ENCODE measurements at places on chromosomes 13 and 19. TPM values are rescaled to one million over a fixed set of nuclear protein-coding genes. Genes with fewer than 3 reads are reported as not detected.
A peak's percentile ranks its signal among the peaks of the same experiment; 100 is the strongest.

- H3K27me3 ChIP-seq, result no peaks in the 10 kb centered on the region
- no peaks in the 10 kb centered on the region for H3K4me1 ChIP-seq
- no peak for DNase-seq
- H3K27ac ChIP-seq, result no peak overlapping the region
These were observed 8.7 kb downstream of the TNFSF9 start for GRCh38 chr19:6539514-6539913.

DNA sequence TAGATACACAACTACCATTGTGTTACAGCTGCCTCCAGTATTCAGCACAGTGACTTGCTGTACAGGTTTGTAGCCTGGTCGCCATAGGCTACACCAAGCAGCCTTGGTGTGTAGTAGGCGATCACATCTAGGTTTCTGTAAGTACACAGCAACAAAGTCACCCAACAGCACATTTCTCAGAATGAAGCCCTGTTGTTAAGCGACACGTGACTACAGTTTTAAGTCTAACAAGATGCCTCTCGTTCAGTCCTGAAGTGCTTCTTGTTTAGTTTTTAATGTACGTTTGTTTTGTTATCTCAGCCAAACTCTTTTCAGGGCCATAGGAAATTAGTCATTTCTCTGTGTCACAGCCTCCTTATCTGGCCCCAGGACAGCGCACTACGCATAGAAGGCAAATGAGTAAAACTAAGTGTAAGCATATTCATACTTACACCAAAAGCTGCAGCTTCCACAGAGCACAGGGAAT is 50.0 kb upstream of the GPR183 start:
- no peak overlapping the region for H3K4me3 ChIP-seq
- H3K36me3 ChIP-seq, result no peaks in the 10 kb centered on the region
- no peaks in the 10 kb centered on the region for H3K27me3 ChIP-seq
- peak overlapping the region; percentile 58 for H3K27ac ChIP-seq
- no peak for DNase-seq
- no peaks in the 10 kb centered on the region for H3K4me1 ChIP-seq

- H3K36me3 ChIP-seq, result no peaks in the 10 kb centered on the region
- H3K27ac ChIP-seq, result no peak within 1 kb of the TSS
- peak within 1 kb of the TSS; percentile 58 for H3K4me3 ChIP-seq
- H3K27me3 ChIP-seq, result no peaks in the 10 kb centered on the region
- no peaks in the 10 kb centered on the region for H3K4me1 ChIP-seq
These were observed at the start of gene IL17D for GRCh38 chr13:20702915-20703779. Gene IL17D (plus strand): TSS chr13:20703699. CDS start chr13:20704002, 303 bp downstream.

DNA sequence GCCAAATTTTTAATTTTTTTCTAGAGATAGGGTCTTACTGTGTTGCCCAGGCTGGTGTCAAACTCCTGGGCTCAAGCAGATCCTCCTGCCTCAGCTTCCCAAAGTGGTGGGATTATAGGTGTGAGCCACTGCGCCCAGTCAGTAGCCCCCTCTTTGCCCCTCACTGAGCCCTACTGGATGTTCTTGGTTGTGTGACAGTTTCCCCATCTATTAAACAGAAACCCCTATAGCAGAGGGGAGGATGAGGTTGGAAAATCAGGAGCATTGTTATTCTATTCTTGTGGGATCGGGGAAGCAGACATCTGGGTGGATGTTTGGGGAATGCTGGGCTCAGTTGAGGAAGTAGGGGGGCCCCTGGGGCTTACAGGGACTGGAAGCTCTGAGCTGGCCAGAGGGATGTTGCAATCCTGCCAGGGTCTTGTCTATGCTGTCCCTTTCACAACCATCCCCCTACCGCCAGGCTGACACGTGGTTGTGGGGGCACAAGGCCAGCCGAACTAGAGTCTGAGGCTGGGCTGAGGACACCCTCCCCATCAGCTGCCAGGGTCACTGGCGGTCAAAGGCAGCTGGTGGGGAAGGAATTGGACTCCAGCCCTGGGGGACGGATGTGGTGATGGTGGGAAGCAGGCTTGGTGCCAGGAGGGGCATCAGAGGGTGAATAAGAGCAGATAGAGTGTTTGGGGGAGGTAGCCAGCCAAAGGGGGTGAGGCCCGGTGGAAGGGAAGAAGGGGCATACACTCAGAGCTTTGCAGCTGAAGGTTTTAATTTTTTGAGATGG is 10.9 kb downstream of the APOC1 start:
- no peaks in the 10 kb centered on the region for H3K36me3 ChIP-seq
- H3K27ac ChIP-seq, result peak overlapping the region; percentile 13
- peak; percentile 68 for DNase-seq

- DNase-seq, result no peak
- H3K4me3 ChIP-seq, result no peak overlapping the region
- no peaks in the 10 kb centered on the region for H3K27me3 ChIP-seq
- H3K4me1 ChIP-seq, result no peaks in the 10 kb centered on the region
- no peak overlapping the region for H3K27ac ChIP-seq
- H3K36me3 ChIP-seq, result no peaks in the 10 kb centered on the region
These were observed 16.5 kb downstream of the C2CD4C start for GRCh38 chr19:392375-392970.

DNA sequence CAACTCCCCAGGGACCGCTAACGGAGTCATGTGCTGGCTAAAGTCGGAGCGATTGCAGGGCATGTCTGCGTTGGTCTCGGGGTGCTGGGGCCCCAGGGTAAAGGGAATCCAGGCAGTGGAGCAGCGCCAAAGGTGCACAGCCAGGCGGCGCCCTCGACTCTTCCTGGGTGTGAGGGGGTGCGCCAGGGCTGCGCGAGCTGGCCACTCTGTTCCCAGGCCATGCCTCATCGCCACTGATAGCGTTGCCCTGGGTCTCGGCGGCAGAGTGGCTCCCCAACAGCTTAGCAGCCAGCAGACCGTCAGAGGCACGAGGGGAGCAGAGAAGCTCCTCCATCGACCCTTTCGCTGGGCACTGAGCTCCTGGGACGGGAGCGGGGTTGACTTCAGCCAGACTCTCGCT is 152.7 kb downstream of the B3GLCT start:
- H3K27ac ChIP-seq, result no peak overlapping the region
- no peak overlapping the region for H3K4me3 ChIP-seq
- no peaks in the 10 kb centered on the region for H3K4me1 ChIP-seq
- no peaks in the 10 kb centered on the region for H3K36me3 ChIP-seq

- DNase-seq, result no peak
- H3K4me1 ChIP-seq, result no peaks in the 10 kb centered on the region
- H3K4me3 ChIP-seq, result no peak overlapping the region
- no peaks in the 10 kb centered on the region for H3K27me3 ChIP-seq
These were observed 1.3 kb downstream of the ZNF134 start for GRCh38 chr19:57615346-57615745.

DNA sequence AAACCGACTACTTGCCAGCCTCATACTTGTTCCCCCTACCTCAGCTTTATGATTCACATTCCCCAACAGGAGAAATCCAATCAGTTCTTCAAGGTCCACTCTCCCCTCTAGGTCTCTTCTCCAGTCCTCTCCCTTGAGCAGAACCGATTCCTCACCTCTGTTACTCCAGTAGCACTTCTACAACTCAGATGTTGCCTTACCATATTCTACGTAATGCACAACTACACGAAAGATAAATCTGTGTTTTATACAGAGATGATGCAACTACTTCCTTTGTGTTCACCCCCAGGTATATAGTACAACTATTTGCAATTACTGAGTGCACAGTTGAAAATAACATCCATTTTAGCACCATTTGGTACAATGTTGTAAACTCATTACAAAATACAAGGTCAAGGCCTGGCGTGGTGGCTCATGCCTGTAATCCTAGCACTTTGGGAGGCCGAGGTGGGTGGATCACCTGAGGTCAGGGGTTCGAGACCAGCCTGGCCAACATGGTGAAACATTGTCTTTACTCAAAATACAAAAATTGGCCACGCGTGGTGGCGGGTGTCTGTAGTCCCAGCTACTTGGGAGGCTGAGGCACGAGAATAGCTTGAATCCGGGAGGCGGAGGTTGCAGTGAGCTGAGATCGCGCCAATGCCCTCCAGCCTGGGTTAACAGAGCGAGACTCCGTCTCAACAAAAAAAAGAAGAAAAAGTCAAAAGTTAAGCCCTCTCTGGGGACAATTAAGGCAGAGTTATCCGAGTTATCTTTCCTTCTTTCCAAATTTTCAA is 2.8 kb upstream of the WBP4 start:
- DNase-seq, result no peak
- H3K27me3 ChIP-seq, result no peaks in the 10 kb centered on the region
- H3K36me3 ChIP-seq, result no peaks in the 10 kb centered on the region
- peak overlapping the region; percentile 64 for H3K4me3 ChIP-seq

- H3K4me1 ChIP-seq, result no peaks in the 10 kb centered on the region
- DNase-seq, result no peak
- no peaks in the 10 kb centered on the region for H3K36me3 ChIP-seq
- H3K27me3 ChIP-seq, result no peaks in the 10 kb centered on the region
These were observed 54.0 kb upstream of the TNFRSF19 start for GRCh38 chr13:23516190-23516589.

DNA sequence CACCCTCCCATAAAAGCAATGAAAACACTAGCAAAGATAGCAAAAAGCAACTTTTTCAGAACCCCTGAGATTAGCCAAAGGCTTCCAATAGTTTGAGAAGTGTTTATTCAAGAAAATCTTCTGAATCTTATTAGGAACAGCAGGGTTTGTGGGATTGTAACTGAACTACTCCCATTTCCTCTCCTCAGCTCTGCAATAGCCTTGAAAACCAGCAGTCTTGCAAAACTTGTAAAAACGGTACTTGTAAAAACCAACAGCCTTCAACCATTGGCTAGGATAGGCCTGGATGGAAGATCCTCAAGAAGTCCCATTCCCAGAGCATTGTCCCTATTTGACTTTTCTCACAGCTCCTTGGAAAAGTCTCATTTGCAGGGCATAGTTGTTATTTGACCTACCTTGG is 12.1 kb downstream of the RNASEH2B start:
- H3K27ac ChIP-seq, result no peak overlapping the region
- H3K4me3 ChIP-seq, result no peak overlapping the region
- H3K4me1 ChIP-seq, result no peaks in the 10 kb centered on the region
- H3K27me3 ChIP-seq, result no peaks in the 10 kb centered on the region
- H3K36me3 ChIP-seq, result no peaks in the 10 kb centered on the region

- H3K4me1 ChIP-seq, result no peaks in the 10 kb centered on the region
- DNase-seq, result no peak
- no peaks in the 10 kb centered on the region for H3K36me3 ChIP-seq
- H3K4me3 ChIP-seq, result no peak overlapping the region
- H3K27me3 ChIP-seq, result no peaks in the 10 kb centered on the region
- no peak overlapping the region for H3K27ac ChIP-seq
These were observed 42.9 kb upstream of the URAD start for GRCh38 chr13:28031220-28031895.

GRCh38 chr19:1232652-1233072 is 5.1 kb downstream of the CBARP start:
- no peak overlapping the region for H3K4me3 ChIP-seq
- H3K27ac ChIP-seq, result no peak overlapping the region
- H3K36me3 ChIP-seq, result no peaks in the 10 kb centered on the region
- peaks cover 17% of the 10 kb centered on the region for H3K4me1 ChIP-seq
- H3K27me3 ChIP-seq, result peaks cover 37% of the 10 kb centered on the region

GRCh38 chr13:105127732-105128131 is 1407.7 kb downstream of the EFNB2 start:
- no peaks in the 10 kb centered on the region for H3K36me3 ChIP-seq
- no peak overlapping the region for H3K27ac ChIP-seq
- H3K4me1 ChIP-seq, result no peaks in the 10 kb centered on the region
- H3K27me3 ChIP-seq, result no peaks in the 10 kb centered on the region

GRCh38 chr19:57682226-57682766 is 519 bp downstream of the ZNF551 start:
- H3K27ac ChIP-seq, result no peak overlapping the region
- H3K4me3 ChIP-seq, result peak overlapping the region; percentile 91
- peaks cover 7% of the 10 kb centered on the region for H3K4me1 ChIP-seq
- peaks cover 15% of the 10 kb centered on the region for H3K36me3 ChIP-seq
- no peak for DNase-seq

DNA sequence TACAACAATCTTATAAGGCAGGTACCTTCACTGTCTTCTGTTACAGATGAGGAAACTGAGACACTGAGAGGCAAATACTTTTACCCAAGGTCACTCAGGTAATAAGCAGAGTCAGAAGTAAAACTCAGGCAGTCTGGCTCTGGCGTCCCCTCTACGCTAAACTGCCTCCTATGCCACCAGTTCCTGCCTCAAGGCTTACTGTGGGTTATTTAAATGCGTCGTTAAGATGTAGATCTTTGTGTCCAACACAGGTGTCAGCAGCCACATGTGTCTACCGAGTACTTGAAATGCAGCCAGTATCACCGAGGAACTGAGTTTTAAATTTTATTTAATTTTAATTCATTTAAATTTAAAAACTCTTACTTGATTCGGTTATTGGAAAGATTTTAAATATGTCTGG is 1.9 kb downstream of the HAS1 start:
- no peaks in the 10 kb centered on the region for H3K4me1 ChIP-seq
- no peak overlapping the region for H3K27ac ChIP-seq
- no peak for DNase-seq
- H3K4me3 ChIP-seq, result no peak overlapping the region

- no peaks in the 10 kb centered on the region for H3K36me3 ChIP-seq
- no peak for DNase-seq
- H3K4me1 ChIP-seq, result no peaks in the 10 kb centered on the region
These were observed 45.1 kb downstream of the DCLK1 start for GRCh38 chr13:36086117-36086516.

DNA sequence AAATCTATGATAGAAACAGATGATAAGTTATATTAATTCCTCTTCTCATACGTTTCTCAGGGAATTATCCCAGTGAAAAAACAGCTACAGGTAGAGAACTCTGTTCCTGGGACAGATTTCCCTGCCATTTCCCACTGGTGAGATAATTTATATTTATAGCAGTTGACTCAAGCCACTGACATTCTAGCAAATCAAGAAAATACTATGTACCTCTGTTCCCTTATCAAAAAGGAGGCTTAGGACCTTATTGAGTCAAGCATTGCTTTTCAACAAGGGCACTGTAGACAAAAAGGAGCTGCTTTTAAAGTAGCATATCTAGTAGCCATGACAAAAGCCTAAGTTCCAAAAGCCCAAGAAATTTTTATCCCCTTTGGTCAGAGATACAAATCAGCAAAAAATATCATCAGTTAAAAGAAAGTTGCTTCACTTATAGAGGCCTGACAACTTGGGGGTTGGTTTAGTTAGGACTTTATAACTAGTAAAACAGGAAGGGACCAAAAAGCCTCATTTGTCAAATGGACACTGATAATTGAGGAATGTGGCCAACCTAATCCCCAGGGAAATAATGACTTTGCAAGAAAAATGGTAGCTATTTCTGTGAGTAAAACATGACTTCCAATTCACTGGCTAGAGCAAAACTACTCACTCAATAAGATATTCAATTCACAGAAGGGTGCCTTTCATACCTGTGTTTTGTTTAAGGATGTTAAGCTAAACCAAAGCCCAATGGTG is 652.5 kb downstream of the SLITRK1 start:
- H3K4me1 ChIP-seq, result no peaks in the 10 kb centered on the region
- no peaks in the 10 kb centered on the region for H3K27me3 ChIP-seq
- H3K4me3 ChIP-seq, result no peak overlapping the region
- H3K27ac ChIP-seq, result no peak overlapping the region

GRCh38 chr19:10751109-10751953 is 33.5 kb downstream of the DNM2 start:
- H3K4me3 ChIP-seq, result no peak overlapping the region
- peaks cover 40% of the 10 kb centered on the region for H3K4me1 ChIP-seq
- H3K36me3 ChIP-seq, result no peaks in the 10 kb centered on the region
- H3K27ac ChIP-seq, result peak overlapping the region; percentile 95

GRCh38 chr13:34155931-34156607 is 338.1 kb downstream of the RFC3 start:
- H3K27me3 ChIP-seq, result no peaks in the 10 kb centered on the region
- no peaks in the 10 kb centered on the region for H3K4me1 ChIP-seq
- peak overlapping the region; percentile 10 for H3K27ac ChIP-seq
- H3K4me3 ChIP-seq, result no peak overlapping the region
- peak; percentile 29 for DNase-seq

Gene GNA15
- total RNA-seq, result 1.6 TPM

Gene ZFR2
- total RNA-seq, result not detected

Gene TMEM38A
- 4.4 TPM for total RNA-seq

Gene NUP58
- total RNA-seq, result 52.4 TPM

Gene LRRC4B
- total RNA-seq, result 1.1 TPM

Gene DCLK1
- total RNA-seq, result 1.5 TPM

Gene PRRG2
- total RNA-seq, result 20.2 TPM
